ENCODE measurements at places on chromosomes 1 and 21.

DNA sequence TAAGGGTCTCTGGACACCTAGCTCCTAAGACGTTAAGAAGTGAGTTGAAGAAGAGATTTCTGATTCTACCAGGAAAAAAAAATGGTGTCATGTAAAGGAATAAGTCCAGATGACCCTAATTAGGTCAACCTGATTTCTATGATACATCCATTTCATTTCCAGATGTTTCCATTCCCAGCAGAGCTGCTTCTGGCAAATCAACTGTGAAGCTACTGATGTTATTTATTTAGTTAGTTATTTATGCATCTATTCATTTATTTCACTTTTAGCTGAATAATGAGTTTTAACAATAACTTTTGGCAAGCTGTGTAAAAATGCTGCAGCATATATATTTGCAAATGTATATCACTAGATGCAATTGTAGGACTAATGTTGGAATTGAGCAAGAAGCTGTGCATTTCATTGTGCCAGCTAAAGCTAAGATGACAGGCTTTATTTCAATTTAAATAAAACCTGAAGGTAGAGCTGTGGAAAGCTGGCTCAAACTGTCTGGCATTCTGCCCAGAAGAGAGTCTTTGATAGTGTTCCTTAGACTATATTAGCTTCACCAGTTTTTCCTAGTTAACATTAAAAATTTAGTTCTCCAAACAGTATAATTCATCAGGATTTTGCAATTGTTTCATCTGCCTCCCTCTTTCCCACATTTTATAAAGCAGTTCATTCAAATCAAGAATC, 1164.4 kb upstream of the ADGRL4 start:
- peak; percentile 62 for DNase-seq

GRCh38 chr1:220123889-220124288, 30.0 kb downstream of the IARS2 start:
- no peak for DNase-seq

- DNase-seq: no peak
These were observed 22.7 kb downstream of the DLGAP3 start for GRCh38 chr1:34906756-34907155.

DNA sequence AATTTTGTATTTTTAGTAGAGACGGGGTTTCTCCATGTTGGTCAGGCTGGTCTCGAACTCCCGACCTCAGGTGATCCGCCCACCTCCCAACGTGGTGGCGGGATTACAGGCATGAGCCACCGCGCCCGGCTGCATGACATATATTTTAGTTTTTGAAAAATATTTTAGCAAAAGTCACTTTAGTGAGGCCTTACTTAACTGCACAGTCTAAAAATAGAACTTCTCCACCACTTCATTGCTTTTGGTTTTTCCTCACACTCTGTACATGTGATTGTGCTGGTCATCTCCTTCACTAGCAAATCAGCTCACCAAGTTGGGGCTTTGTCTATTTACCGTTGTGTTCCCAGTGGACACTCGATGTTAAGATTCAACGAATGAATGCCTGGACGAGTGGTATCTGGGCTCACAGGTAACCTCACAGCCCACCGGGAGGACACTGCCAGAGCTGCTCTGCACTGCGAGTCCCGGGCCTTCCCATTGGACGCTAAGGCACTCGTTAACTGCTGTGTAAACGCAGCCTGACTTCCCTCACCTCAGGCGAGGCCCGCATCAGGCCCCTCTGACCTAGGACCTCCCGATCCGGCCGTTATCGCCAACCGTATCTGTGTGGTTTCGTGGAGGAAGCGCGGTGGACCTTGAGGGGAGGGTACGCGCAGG, 14.0 kb upstream of the ZNF692 start:
- peak; percentile 76 for DNase-seq

- DNase-seq: no peak
These were observed 336.9 kb downstream of the KCNT2 start for GRCh38 chr1:196271212-196271947.

DNA sequence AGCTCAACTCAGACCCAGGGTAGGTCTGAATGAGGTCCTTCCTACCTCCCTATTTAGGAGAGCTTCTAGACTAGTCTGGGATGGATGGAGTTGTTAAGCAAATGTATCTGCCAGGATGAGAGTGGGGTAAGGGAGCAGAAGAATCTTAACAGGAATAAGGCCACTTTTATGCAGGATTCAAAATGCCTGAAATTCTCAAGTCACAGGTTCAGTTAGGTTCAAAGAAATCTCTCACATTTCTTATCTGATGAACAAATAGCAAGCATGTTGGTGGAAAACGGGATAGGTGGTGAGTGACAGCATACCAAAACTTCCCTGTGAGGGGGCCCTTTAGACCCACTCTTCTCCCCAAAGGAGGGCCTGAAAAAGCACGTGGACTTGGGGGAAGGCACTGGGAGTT, 3.0 kb downstream of the SLAMF9 start:
- no peak for DNase-seq

DNA sequence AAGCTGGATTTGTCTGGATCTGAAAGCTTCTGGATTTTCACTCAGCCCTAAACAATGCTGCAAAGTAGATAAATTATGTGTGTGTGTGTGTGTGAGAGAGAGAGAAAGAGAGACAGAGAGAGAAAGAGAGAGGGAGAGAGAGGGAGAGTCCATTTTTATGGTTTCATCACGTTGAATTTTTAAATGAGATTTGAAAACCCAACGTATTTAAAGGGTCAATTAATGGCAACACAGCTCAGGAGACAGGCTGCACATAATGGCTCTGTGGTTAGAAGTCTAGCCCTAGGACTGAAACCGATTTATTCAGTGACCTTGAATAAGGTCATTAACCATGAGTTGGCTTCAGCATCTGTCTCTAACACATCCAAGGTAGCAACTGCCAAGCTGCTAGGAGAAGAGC, 35.3 kb upstream of the FMN2 start:
- DNase-seq: no peak

DNA sequence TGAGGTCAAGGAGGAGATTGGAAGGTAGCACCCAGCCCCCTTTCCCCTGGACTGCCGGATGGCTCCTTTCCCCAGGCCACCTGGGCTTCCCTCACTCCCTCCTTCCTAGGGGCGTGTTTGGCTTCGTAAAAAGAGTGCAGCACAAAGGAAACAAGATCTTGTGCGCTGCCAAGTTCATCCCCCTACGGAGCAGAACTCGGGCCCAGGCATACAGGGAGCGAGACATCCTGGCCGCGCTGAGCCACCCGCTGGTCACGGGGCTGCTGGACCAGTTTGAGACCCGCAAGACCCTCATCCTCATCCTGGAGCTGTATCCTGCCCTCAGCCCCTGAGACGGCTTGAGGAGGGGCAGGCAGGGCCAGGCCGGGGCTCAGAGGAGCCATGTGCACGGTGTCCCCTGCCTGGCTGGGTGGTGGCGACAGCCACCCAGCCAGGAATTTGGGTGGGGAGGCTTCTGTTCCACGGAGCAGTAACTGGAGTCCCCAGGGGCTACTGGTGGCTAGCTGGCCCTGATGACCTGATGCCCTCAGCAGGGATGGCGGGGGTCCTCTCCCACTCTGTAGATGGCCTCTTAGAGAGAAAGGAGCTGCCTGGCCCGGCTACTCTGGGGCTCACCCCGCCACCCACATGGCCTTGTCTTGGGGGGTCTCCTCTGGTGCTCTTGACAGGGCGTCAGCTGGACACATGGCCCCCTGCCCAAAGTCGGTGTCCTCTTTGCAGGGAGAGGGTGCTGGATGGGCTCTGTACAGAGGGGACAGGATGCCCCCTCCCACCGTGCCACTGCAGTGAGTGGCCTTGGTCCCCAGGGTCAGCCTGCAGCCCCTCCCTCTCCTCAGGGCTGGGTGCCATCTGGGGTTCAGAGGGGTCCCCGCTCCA, 39.5 kb downstream of the TRIM11 start:
- DNase-seq: no peak

DNA sequence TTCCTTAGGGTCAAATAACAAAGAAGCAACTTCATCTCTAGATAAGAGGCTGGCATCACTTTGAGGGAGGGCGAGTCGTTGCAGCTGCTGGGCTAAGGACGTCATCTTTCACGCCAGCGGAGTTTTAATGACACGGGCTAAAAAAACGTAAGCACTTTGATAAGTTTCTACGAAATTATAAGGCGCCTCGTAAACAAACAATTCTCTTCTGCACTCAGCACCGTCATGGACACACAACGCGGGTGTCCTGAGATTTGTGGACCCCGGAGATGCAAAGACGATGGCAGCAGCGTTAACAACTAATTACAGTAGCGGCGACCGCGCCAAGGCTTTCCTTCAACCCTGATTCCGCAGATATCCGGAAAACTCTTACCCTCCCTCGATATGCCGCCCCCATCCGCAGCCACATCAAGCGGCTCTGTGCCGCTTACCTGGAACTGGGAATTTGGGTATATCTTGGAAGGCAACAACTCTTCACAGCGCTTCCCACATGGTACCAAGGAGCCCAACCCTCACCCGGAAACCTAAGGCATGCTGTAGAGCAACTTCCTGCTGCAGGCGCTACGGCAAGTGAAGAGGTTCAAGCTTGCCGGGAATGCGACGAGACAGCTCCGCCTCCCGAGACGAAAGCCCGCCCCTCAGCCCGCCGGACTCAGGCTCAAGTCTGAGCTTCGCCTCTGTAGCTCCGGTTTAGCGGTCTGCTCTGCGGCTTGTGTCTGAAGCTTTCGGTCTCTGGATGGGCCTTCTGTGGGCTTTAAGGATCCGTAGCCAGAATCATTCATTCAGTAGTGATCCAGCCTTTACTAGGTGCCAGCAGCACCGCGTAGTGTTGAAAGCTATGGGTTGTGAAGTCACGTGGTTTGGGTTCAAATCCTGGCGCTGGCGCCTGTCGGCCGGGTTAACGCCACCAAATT, at the start of gene HEATR1:
Gene HEATR1, minus strand, starts transcription at position 526 of the 914 bp plus-strand sequence. Its CDS starts 421 bp downstream, at position 105.
- peak; percentile 98 for DNase-seq

DNA sequence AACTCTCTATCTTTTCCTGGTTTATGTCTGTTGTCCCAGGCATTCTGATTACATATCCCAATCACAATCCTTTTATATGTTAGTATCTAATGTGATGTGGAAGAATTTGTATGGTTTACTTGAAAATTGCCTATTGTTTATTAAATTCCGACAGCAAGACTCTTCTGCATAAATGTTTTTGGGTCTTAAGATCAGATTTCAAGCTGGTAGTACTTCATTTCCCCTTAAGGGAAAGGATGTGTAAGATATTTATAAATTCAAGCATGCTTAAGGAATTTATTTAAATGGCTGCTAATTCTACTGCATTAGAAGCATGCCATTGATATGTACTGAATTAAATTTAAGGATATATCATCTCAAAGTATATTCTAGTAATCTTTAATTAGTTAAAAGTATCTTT, 20.4 kb upstream of the GPR88 start:
- DNase-seq: no peak

- DNase-seq: no peak
These were observed 100.4 kb upstream of the TMEM51 start for GRCh38 chr1:15053153-15053552.

DNA sequence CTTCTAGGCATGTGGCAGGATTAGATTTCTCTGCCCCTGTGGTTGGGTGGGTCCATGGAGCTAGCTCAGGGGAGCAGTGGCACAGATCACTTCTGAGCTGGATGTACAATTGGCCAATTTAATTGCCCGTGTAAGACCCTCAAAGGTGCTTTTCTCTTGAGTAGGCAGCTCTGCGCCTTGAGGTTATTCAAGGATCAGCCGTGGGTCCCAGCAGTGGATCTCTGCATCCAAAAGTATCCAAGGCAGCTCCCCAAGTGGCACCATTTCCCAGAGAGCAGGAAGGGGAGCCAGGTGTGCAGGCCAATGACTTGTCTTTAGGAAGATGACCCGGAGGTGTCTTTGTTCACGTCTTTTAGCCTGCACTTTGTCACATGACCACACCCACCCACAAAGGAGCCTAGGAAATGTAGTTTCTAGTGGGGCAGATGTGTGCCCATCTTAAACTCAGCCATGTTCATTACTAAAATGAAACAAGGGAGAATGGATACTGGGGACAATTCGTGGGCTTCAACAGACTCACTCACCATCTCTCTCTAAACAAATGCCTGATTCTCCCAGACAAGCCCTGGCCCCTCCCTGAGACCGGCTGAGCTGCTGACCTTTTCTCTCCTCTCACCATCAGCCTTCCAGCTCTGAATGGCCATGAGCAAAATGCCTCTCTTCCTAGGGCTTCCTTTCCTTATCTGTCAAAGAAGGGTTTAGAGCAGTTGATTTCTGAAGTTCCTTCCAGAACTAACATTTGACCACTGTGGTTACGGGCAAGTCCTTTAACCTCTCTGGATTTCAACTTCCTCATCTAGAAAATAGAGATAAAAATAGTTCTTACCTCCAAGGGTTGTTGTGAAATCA, 41.4 kb upstream of the TENT5C start:
- no peak for DNase-seq

- no peak for DNase-seq
These were observed 1.2 kb upstream of the HIVEP3 start for GRCh38 chr1:41919764-41920397.

GRCh38 chr1:201894343-201895119, 5.8 kb downstream of the SHISA4 start:
- DNase-seq: no peak

DNA sequence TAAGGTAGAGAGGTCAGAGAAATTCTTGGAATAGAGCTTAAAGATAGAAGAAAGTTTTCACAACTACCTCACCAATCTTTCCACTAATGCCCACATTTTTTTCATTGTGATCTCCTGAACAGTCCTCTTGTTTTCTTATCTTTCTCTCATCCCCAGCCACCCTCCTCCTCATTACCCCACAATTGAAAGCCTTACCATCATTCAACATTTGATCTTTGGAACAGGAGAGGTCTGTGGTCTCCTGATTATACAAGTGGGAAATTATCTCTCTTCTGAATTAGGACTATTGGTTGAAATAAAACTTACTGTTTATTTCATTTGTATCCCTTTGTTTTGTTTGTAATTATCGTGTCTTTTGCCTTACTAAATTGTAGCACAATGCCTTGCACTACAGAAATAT, 29.6 kb downstream of the DNAH14 start:
- DNase-seq: no peak

- DNase-seq: no peak
These were observed 291.0 kb downstream of the CHRM3 start for GRCh38 chr1:239677362-239677761.

- DNase-seq: no peak
These were observed 244.8 kb upstream of the SPAG17 start for GRCh38 chr1:118429856-118430255.

- no peak for DNase-seq
These were observed 38.7 kb upstream of the BATF3 start for GRCh38 chr1:212738330-212738729.

GRCh38 chr1:192171123-192171522, 12.9 kb downstream of the RGS18 start:
- DNase-seq: no peak

- DNase-seq: peak; percentile 3
These were observed 1.6 kb downstream of the TAF1A start for GRCh38 chr1:222588135-222588534.

- no peak for DNase-seq
These were observed 156.6 kb upstream of the RAB4A start for GRCh38 chr1:229114315-229114714.

GRCh38 chr1:195763146-195763906, 844.9 kb downstream of the KCNT2 start:
- DNase-seq: no peak

- no peak for DNase-seq
These were observed 168.5 kb upstream of the ZC3H12A start for GRCh38 chr1:37305841-37306240.

- DNase-seq: no peak
These were observed 8.9 kb upstream of the PCBP3 start for GRCh38 chr21:45634511-45635183.

- DNase-seq: no peak
These were observed 581.5 kb upstream of the B3GALT2 start for GRCh38 chr1:193767886-193768285.

All from muscle of back (tissue), 13 donors.